ENCODE measurements at places on chromosomes 4 and X. TPM values are rescaled to one million over a fixed set of nuclear protein-coding genes. Genes with fewer than 3 reads are reported as not detected.
A peak's percentile ranks its signal among the peaks of the same experiment; 100 is the strongest.

DNA sequence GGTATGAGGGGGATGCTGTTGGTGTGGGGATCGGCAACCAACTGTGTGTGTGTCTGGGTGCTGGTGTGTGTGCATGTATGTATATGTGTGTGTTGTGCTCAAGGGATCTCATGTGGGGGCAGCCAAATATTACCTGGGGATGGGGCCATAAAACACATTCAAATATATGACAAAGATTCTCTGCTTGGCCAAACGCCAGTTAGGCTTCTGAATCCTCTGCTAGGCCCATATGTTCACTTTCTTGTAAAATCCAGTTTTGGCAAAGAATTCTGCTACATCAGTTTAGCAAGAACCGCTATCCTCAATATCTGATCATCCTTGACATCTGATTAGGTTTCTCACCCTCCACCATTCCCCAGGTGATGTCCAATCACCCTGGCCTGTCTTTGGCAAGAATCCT, 106.6 kb downstream of the RASL11B start:
- H3K27ac ChIP-seq: no peak overlapping the region
- no peak for DNase-seq
- no peaks in the 10 kb centered on the region for H3K36me3 ChIP-seq

- no peak overlapping the region for H3K27ac ChIP-seq
- H3K4me3 ChIP-seq: no peak overlapping the region
- no peaks in the 10 kb centered on the region for H3K27me3 ChIP-seq
- no peak for DNase-seq
- no peaks in the 10 kb centered on the region for H3K36me3 ChIP-seq
Measured at GRCh38 chr4:2074588-2074987, 15.5 kb downstream of the NAT8L start.

- no peak overlapping the region for H3K27ac ChIP-seq
- no peaks in the 10 kb centered on the region for H3K36me3 ChIP-seq
- DNase-seq: no peak
- H3K4me1 ChIP-seq: peaks cover 22% of the 10 kb centered on the region
- no peak overlapping the region for H3K4me3 ChIP-seq
Measured at GRCh38 chrX:68920561-68920960, 91.7 kb downstream of the EFNB1 start.

GRCh38 chr4:89284828-89285227, 22.8 kb downstream of the GPRIN3 start:
- peaks cover 55% of the 10 kb centered on the region for H3K36me3 ChIP-seq
- peak overlapping the region; percentile 15 for H3K4me3 ChIP-seq
- peak overlapping the region; percentile 78 for H3K27ac ChIP-seq
- H3K4me1 ChIP-seq: peaks cover 73% of the 10 kb centered on the region
- H3K27me3 ChIP-seq: no peaks in the 10 kb centered on the region

- no peaks in the 10 kb centered on the region for H3K36me3 ChIP-seq
- H3K4me1 ChIP-seq: peaks cover 16% of the 10 kb centered on the region
- no peaks in the 10 kb centered on the region for H3K27me3 ChIP-seq
- H3K4me3 ChIP-seq: no peak overlapping the region
- H3K27ac ChIP-seq: no peak overlapping the region
Measured at GRCh38 chr4:139223682-139224317, 46.8 kb upstream of the ELF2 start.

DNA sequence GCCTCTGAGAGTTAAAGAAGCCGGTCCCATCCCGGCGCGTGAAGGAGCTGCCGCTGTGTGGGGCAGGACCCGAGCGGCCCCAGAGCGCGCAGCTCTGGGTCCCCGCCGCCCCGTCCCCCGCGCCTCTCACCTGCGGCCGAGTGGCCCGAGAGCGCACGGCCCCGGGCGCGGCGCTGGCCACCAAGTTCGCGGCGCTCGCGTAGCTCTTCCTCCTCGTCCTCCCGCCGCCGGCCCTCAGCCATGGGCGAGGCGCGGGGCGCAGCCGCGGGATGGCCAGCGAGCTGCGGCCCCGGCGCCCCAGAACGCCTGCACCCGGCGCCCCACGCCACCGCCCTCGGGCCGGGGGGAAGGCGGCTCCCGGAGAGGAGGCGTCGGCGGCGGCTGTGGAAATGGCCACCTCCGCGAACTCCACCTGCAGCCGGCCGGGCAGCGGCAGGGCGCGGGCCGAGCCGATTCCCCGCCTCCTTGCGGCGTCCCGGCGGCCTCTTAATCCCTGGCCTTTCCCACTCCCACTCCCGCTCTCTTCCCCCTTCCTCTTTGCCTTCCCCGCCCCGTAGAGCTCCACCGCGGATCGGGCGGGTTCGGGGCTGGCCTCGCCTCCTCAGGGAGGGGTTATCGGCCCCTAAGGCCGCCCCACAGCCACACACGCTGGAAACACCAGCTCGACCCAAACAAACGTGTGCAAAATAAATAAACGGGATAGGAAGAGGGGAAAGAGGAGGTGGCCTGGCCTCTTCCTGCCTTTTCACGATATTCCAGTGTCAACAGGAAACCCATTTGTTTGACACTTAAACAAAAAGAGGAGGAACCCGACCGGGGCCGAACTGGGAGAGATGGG, at the start of gene SH3D19:
Gene SH3D19 (minus strand): TSS at position 495 of the 838 bp plus-strand sequence. CDS start 253 bp downstream, at position 242.
- DNase-seq: no peak
- peaks cover 50% of the 10 kb centered on the region for H3K27me3 ChIP-seq
- no peaks in the 10 kb centered on the region for H3K36me3 ChIP-seq
- peaks cover 5% of the 10 kb centered on the region for H3K4me1 ChIP-seq
- peak within 1 kb of the TSS; percentile 38 for H3K4me3 ChIP-seq
- no peak within 1 kb of the TSS for H3K27ac ChIP-seq

The UGT2B11 gene
- not detected for total RNA-seq

GRCh38 chr4:111678908-111679307, 466.3 kb upstream of the FAM241A start:
- H3K4me1 ChIP-seq: no peaks in the 10 kb centered on the region
- no peak overlapping the region for H3K4me3 ChIP-seq
- H3K36me3 ChIP-seq: no peaks in the 10 kb centered on the region
- no peaks in the 10 kb centered on the region for H3K27me3 ChIP-seq
- DNase-seq: no peak

The SLC26A1 gene
- total RNA-seq: 0.45 TPM

- no peak for DNase-seq
- no peaks in the 10 kb centered on the region for H3K36me3 ChIP-seq
- H3K27me3 ChIP-seq: peaks cover 2% of the 10 kb centered on the region
- H3K4me3 ChIP-seq: no peak overlapping the region
- no peak overlapping the region for H3K27ac ChIP-seq
- no peaks in the 10 kb centered on the region for H3K4me1 ChIP-seq
Measured at GRCh38 chr4:138097912-138098600, 144.1 kb downstream of the SLC7A11 start.

The PPEF2 gene
- not detected for total RNA-seq

The TECRL gene
- total RNA-seq: not detected

DNA sequence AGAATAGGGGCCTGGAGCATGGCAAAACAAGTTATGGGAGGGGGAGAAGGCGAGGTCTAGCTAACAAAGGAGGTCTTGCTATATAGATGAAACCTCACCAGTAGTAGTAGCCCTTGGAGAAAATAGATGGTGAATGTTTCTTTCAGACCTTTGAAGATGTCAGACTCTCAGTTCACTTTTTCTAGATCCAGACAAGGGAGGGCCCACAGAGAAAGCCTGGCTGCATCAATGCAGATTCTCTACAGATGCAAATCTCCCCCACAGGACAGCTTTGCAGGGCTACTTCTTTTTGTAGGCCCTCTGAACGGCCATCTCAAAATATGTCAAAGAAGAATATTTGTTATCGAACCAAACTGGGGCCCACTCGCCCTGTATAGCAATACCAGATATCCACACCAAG, 159.7 kb downstream of the ANK2 start:
- no peak overlapping the region for H3K4me3 ChIP-seq
- no peaks in the 10 kb centered on the region for H3K27me3 ChIP-seq
- no peaks in the 10 kb centered on the region for H3K4me1 ChIP-seq

DNA sequence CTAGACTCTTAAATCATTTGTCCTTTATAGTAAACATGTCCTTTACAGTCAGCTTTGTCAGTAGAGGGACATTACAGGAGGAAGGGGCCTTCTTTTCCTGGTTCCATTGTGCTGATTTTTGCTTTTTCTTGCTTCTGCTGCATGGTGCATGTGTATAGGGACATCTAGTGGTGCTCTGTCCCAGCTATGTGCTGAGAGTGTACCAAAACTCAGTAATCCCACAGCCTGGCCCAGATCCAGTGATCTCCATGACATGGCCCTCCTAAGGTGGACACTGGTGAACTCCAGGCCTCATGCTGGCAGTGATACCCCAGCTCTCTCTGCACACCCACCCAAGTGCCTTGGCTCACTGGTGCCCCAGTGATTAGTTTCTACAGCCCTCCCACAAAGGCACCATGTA, 45.2 kb downstream of the MAGEB17 start:
- H3K27me3 ChIP-seq: no peaks in the 10 kb centered on the region
- no peak overlapping the region for H3K27ac ChIP-seq
- H3K4me1 ChIP-seq: no peaks in the 10 kb centered on the region
- no peaks in the 10 kb centered on the region for H3K36me3 ChIP-seq

DNA sequence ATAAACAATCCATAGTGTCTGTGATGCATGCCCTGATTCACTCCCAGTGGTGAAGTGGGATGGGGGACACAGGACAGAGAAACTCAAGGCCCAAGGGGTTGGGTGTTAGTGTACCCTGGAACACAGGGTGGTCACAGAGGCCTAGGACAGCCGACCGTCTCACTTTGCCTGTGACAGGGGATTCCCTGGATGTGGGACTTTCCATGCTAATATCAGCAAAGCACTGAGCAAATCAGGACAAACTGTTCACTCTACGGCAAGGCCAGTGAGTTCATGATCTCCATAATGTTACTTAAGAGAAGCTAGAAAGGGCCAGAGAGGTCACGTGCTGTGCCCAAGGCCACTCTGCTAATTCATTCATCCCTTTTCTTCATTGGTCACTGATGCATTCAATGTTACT, 158.7 kb upstream of the RBPJ start:
- no peak overlapping the region for H3K4me3 ChIP-seq
- H3K27ac ChIP-seq: no peak overlapping the region
- H3K27me3 ChIP-seq: no peaks in the 10 kb centered on the region
- no peak for DNase-seq
- H3K36me3 ChIP-seq: peaks cover 20% of the 10 kb centered on the region

DNA sequence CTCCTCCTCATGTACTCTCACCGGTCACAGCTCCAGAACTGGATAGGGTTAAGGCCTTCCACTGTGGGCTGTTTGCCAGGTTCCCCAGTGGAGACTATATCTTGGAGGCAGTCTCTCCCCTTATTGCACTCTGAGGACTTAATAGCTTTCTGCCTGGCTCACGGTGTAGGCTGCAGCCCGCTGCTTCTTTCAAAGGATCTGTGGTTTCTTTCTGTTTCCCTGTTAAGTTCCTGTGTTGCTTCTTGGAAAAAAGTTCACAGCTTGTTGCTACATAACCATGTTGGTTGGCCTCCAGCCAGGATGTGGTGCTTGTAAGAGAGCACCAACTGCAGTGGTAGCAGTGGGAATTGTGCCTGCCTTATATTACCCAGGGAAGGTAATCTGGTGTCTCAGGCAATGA, 24.9 kb upstream of the ZDHHC15 start:
- DNase-seq: no peak
- H3K27ac ChIP-seq: no peak overlapping the region
- peaks cover 6% of the 10 kb centered on the region for H3K4me1 ChIP-seq
- H3K36me3 ChIP-seq: no peaks in the 10 kb centered on the region
- no peaks in the 10 kb centered on the region for H3K27me3 ChIP-seq
- H3K4me3 ChIP-seq: no peak overlapping the region

The POU4F2 gene
- total RNA-seq: not detected

- no peak overlapping the region for H3K27ac ChIP-seq
- no peak overlapping the region for H3K4me3 ChIP-seq
- no peaks in the 10 kb centered on the region for H3K36me3 ChIP-seq
- no peaks in the 10 kb centered on the region for H3K27me3 ChIP-seq
- no peak for DNase-seq
- H3K4me1 ChIP-seq: no peaks in the 10 kb centered on the region
Measured at GRCh38 chr4:176350671-176351070, 30.9 kb downstream of the SPCS3 start.

- H3K27ac ChIP-seq: no peak overlapping the region
- H3K4me1 ChIP-seq: no peaks in the 10 kb centered on the region
- peaks cover 8% of the 10 kb centered on the region for H3K27me3 ChIP-seq
- no peak for DNase-seq
- H3K36me3 ChIP-seq: no peaks in the 10 kb centered on the region
- H3K4me3 ChIP-seq: no peak overlapping the region
Measured at GRCh38 chr4:7630568-7631287, 196.0 kb upstream of the PSAPL1 start.

- H3K27me3 ChIP-seq: no peaks in the 10 kb centered on the region
- peak overlapping the region; percentile 83 for H3K27ac ChIP-seq
- peaks cover 53% of the 10 kb centered on the region for H3K4me1 ChIP-seq
- no peak for DNase-seq
- peak overlapping the region; percentile 69 for H3K4me3 ChIP-seq
- H3K36me3 ChIP-seq: no peaks in the 10 kb centered on the region
Measured at GRCh38 chrX:40167850-40168479, 70.2 kb upstream of the BCOR start.

The NLGN4X gene
- total RNA-seq: not detected

The ATP1B4 gene
- total RNA-seq: not detected

DNA sequence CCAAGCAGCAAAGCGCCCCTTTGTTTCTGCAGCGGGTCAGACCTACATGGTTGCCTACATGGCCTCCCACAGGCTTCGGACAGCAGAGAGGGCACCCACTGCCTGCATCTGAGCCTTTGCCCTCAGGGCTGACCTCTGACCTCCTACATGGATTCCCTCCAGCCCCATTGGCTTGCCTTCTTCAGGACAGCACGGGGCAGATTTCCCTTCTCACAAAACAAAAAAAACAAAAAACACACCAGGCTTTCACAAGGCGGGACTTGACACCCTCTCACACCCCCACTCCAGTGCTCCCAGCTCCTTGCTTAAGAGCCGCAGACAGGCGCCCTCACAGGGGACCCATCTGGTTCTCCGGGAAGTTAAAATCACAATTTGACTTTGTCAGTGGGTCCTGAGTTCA, 32.9 kb downstream of the ZFYVE28 start:
- H3K4me3 ChIP-seq: no peak overlapping the region
- H3K4me1 ChIP-seq: peaks cover 7% of the 10 kb centered on the region
- H3K27ac ChIP-seq: no peak overlapping the region
- peaks cover 3% of the 10 kb centered on the region for H3K36me3 ChIP-seq

DNA sequence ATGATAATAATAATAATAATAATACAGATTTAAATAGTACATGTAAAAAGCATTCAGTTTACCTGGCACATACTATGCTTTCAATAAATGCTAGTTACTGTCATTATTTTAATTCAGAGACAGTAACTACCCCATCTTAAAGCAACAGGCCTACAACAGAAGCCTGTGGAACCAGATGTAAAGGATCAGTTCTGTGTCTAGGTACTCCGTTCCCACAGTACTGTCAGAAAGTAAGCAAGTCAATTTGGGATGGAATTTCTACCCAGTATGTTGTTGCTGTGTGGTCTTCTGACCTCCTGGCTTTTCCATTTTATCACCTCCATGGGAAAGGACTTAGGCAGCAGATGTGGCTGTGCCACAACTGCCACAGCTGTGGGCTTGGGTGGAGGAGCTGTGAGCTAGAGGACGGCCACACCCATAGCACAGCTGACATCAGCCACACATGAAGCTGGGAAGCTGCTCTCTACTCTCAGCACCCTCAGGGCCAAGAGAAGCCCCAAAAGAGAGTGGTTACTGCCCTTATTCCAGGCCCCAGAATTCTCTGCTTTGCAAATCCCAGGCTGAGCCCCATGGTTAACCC, 102.8 kb downstream of the CBR4 start:
- no peaks in the 10 kb centered on the region for H3K27me3 ChIP-seq
- H3K27ac ChIP-seq: no peak overlapping the region
- no peak for DNase-seq
- no peaks in the 10 kb centered on the region for H3K36me3 ChIP-seq
- H3K4me3 ChIP-seq: no peak overlapping the region

GRCh38 chr4:166838975-166839614, 395.2 kb downstream of the SPOCK3 start:
- no peak overlapping the region for H3K27ac ChIP-seq
- no peaks in the 10 kb centered on the region for H3K27me3 ChIP-seq
- no peaks in the 10 kb centered on the region for H3K36me3 ChIP-seq
- no peak overlapping the region for H3K4me3 ChIP-seq
- no peak for DNase-seq

Data from activated CD8-positive, alpha-beta T cell treated with anti-CD3 and anti-CD28 coated beads, Interleukin-2, amount 10 ng/mL, durations not matched to agents 7 days and 5 days (primary cell).